Right lung (tissue), 10 donors: ENCODE measurements at places on chromosomes 5 and 9. TPM values are rescaled to one million over a fixed set of nuclear protein-coding genes. Genes with fewer than 3 reads are reported as not detected.

DNA sequence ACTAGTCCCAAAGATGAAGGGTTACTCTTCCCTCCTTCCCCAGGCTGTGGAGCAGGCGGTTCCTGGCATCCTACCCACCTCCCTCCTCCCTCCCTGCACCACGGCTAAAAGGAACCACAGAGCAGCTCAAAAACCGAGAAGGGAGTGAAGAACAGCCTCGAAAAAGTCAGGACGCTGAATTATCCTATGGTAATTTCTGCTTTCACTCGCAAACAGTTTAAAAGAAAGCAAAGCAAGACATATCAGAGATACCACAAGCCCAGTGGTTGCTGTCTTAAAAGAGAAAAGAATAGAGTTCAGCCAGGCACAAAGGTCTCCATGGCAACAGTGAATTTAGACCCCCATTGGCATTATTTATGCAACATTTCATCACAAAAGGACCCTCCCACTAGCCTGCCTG is 315.4 kb downstream of the CTNND2 start:
- DNase-seq, result no peak

The PSD2 gene
- 1.4 TPM for polyA plus RNA-seq

DNA sequence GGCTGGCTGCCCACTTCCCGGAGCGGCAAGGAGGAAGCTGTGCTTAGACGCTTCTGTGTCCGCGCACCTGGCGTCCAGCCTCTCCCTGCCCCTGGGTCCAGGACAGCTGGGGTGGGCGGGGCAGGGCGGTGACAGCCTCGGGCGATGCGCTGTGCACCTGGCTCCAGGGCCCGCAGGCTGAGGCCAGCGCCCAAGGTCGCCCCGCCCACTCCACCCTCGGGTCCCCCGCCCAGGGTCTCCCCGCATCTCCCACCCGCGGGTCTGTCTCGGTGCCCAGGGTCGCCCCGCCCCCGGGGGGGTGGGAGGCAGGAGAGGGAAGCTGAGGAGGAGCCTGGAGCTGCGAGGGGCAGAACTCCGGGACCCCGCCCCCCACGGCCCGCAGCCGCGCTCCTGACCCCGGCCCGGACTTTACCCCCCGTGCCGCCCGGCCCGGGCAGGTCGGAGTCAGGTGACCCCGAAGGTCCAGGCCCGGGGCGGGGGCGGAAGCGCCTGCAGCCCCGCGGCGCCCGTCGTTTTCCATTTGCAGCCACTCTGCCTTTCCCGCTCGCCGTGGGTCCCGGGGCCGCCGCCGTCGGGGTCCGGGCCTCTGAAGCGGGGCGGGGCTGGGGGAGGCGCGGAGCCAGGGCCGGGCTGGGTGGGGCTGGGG is at the start of gene ENTPD8:
ENTPD8 (minus strand) TSS at position 69 of the 646 bp plus-strand sequence. CDS start 3,072 bp downstream, outside the sequence.
- DNase-seq, result no peak

The THG1L gene
- 28.8 TPM for polyA plus RNA-seq

The SOHLH1 gene
- not detected for polyA plus RNA-seq

GRCh38 chr5:157598350-157598936 is 22.9 kb upstream of the ADAM19 start:
- no peak for DNase-seq

DNA sequence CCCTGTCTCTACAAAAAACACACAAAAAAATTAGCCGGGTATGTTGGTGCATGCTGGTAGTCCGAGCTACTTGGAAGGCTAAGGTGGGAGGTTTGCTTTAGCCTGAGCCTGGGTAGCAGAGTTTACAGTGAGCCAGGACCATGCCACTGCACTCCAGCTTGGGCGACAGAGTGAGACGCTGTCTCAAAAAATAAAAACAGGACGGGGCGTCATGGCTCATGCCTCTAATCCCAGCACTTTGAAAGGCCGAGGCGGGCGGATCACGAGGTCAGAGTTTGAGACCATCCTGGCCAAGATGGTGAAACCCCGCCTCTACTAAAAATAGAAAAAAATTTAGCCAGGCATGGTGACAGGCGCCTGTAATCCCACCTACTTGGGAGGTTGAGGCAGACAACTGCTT is 40.3 kb downstream of the UBE2D2 start:
- DNase-seq, result no peak

- no peak for DNase-seq
Observed at GRCh38 chr9:132244582-132245455, 83.0 kb downstream of the NTNG2 start.

The MYOT gene
- 1.8 TPM for polyA plus RNA-seq

- DNase-seq, result no peak
Observed at GRCh38 chr9:94767331-94768072, 41.0 kb downstream of the AOPEP start.

The GNPDA1 gene
- polyA plus RNA-seq, result 36.0 TPM

GRCh38 chr9:95516734-95517558 is at the start of gene PTCH1:
Gene PTCH1, minus strand, starts transcription at chr9:95516971.
- peak; percentile 81 for DNase-seq

The RORB gene
- polyA plus RNA-seq, result 0.21 TPM

GRCh38 chr5:105167092-105167491 is 1604.5 kb upstream of the NUDT12 start:
- no peak for DNase-seq

The C9orf85 gene
- polyA plus RNA-seq, result 22.0 TPM

The PCDHA5 gene
- 0.12 TPM for polyA plus RNA-seq

The FAM170A gene
- not detected for polyA plus RNA-seq

- DNase-seq, result no peak
Observed at GRCh38 chr9:3949744-3950143, 350.1 kb downstream of the GLIS3 start.

DNA sequence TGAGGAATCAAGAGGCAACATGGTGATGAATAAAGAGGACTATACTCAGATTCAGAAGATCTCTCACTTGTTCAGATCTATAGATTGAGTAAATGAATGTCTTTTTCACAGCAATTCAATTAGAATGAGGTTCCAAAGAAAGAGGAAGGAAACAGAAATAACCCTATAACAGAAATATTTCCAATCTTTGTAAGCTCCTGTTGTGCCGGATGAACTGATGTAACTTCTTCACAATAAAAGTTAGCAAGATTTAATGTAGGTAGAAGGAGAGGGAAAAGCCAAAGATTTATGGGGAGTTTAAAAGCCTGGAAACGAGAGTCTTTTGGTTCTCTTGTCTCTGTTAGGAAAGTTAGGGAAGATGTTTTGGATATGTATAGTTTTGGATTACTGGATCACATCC is 92.1 kb downstream of the PBX3 start:
- no peak for DNase-seq

DNA sequence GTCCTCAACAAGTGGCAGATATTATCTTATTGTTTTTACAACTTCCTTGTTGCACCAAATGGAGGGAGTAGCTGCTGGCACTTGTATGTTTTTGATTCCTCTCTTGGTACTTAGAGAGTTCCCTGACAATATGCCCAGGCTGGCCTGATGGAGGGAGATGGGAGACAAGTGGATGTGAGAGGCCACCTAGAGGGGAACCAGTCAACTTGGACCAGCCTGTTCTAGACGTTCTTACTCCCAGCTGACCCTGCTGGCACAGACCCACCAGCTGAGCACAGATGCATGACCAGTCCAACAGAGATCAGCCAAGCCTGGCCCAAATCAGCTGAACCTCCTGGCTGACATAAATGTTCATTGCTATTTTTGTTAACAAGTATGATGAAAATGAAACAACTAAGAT is 60.9 kb upstream of the GDNF start:
- no peak for DNase-seq

- no peak for DNase-seq
Observed at GRCh38 chr5:61465066-61465465, 133.0 kb downstream of the ZSWIM6 start.

- DNase-seq, result no peak
Observed at GRCh38 chr5:166786889-166787288, 1504.6 kb upstream of the WWC1 start.

GRCh38 chr5:135824541-135825041 is 9.9 kb upstream of the SLC25A48 start:
- no peak for DNase-seq
